ENCODE measurements at places on chromosomes 2 and 18.

DNA sequence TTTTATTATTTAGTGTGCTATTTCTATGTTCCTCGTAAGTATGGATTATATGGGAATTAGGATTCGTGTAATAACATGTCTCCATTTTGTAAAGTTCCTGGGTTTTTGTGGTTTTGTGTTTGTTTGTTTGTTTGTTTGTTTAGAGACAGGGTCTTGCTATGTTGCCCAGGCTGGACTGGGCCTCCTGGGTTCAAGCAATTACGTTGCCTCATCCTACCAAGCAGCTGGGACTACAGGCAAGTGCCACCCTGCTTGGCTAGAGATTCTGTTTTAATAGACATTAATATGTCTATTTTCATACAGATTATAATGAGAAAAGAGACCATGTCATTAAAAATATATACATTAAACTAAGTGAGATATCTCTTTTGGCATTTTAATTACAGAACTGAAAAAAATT is 35.2 kb upstream of the OTX1 start:
- no peak for DNase-seq

DNA sequence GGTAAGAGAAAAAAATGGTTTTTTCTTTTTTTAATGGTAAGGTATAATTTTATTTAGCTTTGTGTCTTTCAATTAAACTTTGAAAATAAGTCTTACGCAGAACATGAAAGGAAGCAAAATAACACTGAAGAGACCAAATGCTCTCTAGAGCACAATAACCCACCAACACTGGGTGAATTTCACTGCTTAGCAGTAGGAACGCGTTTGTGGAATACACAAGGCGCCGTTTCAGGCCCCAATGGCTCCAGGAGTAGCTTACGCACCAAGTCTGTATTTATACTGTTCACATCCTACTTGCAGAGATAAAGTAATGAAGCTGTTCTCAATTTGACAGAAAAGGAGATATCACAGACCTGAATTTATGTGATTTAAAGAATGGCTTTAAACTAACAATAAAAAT is 23.5 kb downstream of the RPL31 start:
- no peak for DNase-seq

- no peak for DNase-seq
Measured at GRCh38 chr2:83079007-83079406, 1380.1 kb downstream of the SUCLG1 start.

DNA sequence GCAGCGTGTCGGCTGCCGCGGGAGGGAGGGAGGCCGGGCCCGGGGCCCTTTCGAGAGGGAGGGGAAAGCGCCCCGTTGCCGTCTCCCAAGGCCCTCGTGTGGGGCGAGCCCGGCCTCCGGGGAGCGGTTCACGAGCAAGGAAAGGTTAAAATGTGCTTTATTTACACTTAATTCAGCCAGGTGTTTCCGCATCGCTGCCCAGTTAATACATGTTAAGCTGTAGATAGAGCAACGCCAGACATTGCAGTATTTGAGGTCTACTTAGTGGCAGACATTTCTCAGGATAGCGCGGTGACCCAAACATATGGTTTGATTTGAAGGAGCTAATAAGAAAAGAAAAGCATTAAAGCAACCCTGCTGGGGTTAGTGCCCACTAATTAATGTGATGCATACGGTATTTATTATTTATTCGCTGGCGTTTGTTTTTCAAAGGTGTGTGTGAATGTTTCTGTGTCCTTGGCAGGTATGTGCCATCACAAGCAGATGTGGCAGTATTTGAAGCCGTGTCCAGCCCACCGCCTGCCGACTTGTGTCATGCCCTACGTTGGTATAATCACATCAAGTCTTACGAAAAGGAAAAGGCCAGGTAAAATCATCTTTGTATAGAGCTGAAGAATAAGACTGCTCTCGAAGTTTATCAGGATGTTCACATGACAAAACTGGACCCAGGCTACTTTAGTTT is 571 bp downstream of the EEF1B2 start:
- DNase-seq, result peak; percentile 5

DNA sequence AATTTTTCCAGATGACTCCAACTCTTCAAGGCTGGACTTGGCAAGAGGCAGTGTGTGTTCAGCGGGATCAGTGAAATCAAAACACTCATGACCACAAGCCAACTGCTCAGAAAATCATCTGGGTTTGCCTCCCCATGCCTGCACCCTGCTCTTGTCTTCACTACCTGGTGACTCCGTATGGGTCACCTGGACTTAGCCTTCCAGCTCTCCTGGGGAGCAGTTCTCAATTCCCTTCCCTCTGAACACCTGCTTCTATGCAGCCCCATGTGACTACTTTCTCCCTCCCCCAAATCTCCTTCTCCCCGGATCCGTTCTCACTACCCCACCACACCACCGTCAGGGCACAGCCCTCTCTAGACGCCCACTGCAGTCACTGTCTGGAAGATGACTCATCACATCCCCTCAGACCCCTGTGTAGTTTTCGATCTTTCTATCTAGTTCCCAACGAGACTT is 130.2 kb upstream of the ID2 start:
- no peak for DNase-seq

DNA sequence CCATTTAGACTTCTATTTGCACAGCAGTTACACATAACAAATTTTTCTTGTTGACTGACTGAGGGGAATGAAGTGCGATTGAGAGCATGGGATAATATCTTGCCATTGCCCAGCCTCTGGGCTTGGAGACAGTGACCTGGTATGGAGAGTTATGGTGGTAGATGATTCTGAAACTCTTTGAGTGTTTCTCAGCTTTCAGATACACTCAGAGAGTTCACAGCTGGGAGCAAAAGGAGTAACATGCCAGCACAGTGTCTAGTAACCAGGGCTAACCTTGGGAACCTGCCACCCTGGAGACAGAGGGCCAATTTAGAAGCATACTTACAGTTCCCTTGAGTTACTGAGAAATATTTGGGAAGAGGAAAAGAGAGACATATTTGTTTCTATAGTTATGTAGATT is 1099.3 kb upstream of the CELF4 start:
- no peak for DNase-seq

DNA sequence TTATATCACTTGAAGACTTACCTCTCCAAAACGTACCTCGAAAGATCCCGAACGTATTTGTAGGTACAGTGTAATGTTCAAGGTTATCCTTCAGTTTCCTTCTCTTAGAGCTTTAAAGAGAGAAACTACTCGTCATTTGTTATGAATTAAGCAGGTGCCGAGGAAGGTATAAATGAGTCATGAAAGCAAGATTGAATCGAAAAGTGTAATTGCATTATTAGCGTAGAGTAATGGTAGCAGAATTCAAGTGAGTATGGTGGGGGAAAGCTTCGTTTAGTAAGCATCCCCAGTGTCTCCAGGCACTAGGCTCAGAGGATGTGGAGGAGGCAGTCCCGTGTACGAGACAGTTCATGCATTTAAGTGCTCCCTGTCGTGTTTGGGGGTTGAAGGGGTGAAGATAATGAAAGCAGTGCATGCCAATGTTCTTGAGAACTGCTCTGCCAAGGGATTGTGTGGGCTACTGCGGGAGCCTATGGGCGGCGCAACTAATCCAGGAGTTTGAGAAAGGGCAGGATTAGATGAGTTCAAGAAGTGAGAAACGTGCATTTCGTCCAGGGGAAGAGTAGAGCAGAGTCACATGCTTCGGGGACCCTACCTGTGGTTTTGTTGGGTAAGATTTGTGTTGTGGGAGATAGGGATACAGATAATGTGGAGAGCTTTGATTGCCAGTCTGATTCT is 858 bp downstream of the POLR1B start:
- no peak for DNase-seq

Data from activated T-cell treated with anti-CD3 and anti-CD28 coated beads for 24 hours (primary cell).